Effector memory CD8-positive, alpha-beta T cell (primary cell): ENCODE measurements at places on chromosomes 2 and 18.
A peak's percentile ranks its signal among the peaks of the same experiment; 100 is the strongest.

- DNase-seq: no peak
Measured at GRCh38 chr2:67340133-67341011, 56.8 kb upstream of the ETAA1 start.

GRCh38 chr18:46402945-46403344 lies 254.1 kb downstream of the LOXHD1 start:
- no peak for DNase-seq

GRCh38 chr2:25491003-25491696 lies 149.4 kb upstream of the DNMT3A start:
- DNase-seq: no peak

DNA sequence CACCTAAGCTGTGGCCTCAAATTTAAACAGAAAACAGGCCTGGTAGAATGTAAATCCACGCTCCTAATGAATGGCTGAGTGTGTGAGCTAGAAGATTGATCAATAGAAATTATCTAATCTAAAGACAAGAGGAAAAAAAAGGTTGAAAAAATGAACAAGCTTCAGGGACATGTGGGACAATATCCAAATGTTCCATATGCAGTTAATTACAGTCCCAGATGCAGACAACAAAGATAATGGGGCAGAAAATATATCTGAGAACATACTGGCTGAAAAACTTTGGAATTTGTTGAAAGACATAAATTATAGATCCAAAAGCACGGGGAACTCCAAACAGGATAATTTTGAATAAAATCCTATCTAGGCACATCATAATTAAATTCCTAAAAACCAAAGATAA lies 186.7 kb upstream of the SIX2 start:
- no peak for DNase-seq

- DNase-seq: no peak
Measured at GRCh38 chr18:66895631-66896030, 291.7 kb upstream of the CDH19 start.

DNA sequence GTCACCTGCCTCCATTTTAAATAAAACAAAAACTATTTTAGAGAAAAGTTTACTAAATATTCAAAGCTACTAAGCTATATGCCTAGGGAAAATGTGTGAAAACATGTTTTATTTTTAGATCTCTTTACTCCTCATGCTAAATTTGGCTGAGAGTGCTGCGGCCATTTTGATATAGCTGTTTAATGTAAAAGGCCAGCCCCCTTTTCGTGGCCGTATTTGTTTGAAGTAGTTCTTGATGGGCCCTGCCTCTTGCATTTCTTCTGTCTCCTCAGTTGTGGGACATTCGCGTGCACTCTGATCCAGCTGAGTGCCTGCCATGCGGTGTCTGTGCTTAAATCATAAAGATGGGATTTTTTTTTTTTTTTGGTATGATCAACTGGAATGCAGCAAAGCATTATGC lies 64.0 kb downstream of the ZNF407 start:
- no peak for DNase-seq

DNA sequence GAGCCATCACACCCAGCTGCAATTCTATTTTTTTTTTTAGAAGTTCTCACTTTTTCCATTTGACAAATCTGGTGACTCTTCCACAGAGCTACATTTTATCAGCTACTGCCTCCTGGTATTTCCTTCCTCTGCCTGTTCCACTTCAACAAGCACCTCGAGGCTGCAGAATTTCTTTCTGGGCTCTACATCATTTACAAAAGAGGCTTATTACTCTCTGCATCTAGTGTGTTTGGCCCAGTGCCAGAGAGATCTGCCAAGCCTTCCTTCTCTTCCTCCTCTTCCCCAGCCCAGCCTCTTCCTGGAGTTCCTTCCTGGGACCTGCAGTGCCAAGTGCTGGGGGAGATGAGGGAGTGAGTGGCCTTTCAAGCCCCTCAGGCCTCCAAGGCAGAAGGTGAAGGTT lies 119.6 kb upstream of the ITGA6 start:
- no peak for DNase-seq

GRCh38 chr2:228646061-228646460 lies 464.6 kb upstream of the SPHKAP start:
- DNase-seq: no peak

DNA sequence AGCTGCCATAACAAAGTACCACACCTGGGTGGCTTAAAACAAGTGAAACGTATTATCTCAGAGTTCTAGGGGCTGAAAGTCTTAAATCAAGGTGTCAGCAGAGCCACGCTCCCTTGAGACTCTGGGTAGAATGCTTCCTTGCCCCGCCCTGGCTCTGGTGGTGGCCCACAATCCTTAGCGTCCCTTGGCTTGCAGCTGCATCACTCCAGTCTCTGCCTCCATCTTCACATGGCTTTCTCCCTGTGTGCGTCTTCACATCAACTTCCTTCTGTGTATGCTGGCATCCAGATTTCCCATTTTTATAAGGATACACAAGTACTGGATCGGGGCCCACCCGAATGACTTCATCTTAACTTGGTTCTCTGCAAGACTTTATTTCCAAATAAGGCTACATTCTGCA lies 62.5 kb downstream of the MRO start:
- no peak for DNase-seq

DNA sequence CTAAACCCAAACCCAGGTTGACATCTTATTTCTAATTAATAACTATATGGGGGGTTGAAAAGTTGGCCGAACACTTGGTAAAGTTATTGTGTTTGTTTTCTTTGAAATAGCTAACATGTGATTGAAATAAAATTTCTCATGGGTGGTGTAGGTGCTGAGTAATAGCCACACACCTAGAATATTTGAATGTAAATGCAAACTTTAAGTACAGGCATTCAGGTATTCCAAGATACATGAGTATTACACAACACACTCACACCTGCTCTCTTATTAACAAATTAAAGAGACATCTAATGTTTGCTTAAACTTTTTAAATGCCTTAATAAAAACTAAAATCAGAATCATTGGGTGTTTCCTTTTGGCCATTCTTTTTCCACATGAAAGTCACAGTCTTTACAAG lies 165.5 kb downstream of the EHBP1 start:
- no peak for DNase-seq

DNA sequence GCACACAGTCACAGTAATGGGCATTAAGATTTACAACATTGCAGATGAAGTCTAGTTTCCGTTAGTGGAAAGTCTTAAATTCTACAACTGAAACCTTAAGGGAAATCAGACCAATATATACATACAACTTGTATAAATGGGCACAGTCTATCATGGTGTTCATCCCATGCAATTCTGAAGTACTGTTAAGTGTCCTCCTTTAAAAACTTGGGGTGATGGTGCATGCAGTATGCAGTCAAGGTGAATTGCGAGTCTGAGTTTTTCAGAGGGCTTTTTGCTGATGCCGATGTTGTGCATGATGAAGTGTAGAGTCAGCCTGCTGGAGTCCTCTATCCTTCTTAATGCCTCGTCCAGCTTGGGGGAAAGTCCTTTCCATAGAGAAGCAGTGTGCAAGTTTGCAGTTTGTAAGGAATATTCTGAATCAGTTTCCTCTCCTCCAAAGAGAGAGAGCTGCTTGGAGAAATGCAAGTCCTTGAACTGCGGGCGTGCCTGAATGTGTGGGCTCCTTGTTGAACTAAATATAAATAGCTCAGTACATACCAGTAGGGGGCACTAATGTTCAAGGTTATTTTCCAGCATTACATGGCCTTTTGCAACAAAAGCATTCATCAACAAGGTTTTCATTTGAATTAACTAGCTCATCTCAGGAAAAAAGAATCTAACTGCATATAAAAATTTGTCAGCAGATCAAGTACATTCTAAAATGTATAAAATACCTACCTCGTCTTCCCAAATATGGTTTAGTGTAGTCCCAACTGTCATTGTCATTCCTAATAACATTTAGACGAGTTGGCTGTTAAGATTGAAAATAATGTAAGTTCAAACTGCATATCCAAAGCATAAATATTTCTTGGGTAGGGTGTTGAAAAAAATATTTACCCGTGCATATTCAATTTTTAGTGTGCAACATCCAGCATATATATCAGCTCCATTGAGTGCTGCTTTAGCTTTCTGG lies 21.3 kb downstream of the HNRNPLL start:
- peak; percentile 38 for DNase-seq

GRCh38 chr2:196987649-196988364 lies 61.3 kb upstream of the PGAP1 start:
- DNase-seq: no peak
